ENCODE measurements at places on chromosomes 7 and 10.

- no peak for DNase-seq
Measured at GRCh38 chr10:86690657-86691084, 22.4 kb downstream of the LDB3 start.

- DNase-seq = no peak
Measured at GRCh38 chr10:130339091-130339490, 202.9 kb downstream of the GLRX3 start.

DNA sequence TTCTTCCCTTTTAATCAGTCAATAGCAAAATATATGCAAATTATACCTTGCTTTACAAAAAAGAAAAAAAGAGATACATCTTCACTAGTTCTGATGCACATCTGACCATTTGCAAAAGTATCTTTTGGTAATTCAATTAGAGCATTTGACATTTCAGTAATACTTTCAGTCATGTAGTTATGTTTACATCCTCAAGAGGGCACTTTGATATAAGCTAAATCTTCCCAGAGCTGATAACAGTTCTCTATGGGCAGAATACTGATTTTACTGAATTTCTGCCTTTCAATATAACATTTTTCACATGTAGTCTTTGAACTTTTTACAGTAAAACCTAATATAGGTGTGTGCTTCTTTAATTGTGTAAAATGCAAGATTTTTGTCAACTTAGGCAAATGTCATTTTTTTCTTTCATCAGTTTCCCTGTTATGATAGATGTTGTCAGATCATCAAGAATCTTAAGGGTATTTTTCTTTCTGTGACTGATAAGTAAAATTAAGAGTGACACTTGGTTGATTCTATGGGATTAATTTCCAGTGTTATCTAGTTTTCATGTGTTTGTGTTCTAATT is 703.5 kb upstream of the SEMA3D start:
- peak; percentile 49 for DNase-seq

DNA sequence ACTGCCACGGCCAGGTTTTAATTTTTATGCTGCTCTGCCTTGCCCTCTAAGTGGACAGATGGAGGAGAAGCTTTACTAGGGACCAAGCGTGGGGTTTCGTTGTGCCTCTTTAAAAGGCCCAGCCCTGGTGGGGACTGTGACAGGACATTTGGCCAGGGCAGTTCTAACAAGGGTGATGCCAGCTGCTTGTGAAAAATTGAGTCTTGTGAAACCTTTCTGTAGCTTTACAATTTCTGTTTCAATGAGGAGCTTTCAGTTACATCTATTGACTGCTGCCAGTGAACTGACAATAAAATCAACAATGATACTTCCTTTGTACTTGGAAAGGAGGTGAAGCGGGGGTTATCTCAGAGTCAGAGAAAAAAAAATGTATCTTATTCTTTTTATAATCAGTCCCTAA is 233.1 kb upstream of the CSTF2T start:
- no peak for DNase-seq

- DNase-seq = no peak
Measured at GRCh38 chr10:80279146-80279545, 10.3 kb downstream of the MAT1A start.

GRCh38 chr7:155583636-155584035 is 37.3 kb upstream of the CNPY1 start:
- DNase-seq = no peak

DNA sequence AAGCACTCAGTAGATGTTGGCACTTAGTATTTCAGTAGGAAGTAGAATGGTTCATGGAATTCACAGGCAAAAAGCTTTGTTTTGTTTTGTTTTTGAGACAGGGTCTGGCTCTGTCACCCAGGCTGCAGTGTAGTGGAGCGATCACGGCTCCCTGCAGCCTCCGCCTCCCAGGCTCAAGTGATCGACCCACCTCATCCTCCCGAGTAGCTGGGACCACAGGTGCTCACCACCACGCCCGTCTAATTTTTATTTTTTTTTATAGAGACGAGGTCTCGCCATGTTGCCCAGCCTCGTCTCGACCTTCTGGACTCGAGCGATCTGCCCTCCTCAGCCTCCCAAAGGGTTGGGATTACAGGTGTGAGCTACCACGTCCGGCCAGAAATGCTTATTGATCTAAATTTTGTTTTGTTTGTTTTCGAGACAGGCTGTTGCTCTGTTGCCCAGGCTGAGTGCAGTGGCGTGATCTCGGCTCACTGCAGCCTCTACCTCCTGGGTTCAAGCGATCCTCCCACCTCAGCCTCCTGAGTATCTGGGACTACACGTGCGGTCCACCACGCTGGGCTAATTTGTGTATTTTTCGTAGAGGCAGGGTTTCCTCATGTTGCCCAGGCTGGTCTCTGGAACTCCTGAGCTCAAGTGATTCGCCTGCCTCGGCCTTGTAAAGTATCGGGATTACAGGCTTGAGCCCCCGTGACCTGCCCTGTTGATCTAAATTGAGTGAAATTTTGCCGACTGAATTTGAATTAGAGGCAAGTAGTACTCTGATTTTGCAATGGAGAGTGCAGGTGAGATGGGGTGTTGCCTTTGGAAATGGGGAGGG is 1.7 kb downstream of the GLRX3 start:
- DNase-seq = no peak

- DNase-seq = no peak
Measured at GRCh38 chr7:104656467-104656866, 328.1 kb downstream of the LHFPL3 start.

DNA sequence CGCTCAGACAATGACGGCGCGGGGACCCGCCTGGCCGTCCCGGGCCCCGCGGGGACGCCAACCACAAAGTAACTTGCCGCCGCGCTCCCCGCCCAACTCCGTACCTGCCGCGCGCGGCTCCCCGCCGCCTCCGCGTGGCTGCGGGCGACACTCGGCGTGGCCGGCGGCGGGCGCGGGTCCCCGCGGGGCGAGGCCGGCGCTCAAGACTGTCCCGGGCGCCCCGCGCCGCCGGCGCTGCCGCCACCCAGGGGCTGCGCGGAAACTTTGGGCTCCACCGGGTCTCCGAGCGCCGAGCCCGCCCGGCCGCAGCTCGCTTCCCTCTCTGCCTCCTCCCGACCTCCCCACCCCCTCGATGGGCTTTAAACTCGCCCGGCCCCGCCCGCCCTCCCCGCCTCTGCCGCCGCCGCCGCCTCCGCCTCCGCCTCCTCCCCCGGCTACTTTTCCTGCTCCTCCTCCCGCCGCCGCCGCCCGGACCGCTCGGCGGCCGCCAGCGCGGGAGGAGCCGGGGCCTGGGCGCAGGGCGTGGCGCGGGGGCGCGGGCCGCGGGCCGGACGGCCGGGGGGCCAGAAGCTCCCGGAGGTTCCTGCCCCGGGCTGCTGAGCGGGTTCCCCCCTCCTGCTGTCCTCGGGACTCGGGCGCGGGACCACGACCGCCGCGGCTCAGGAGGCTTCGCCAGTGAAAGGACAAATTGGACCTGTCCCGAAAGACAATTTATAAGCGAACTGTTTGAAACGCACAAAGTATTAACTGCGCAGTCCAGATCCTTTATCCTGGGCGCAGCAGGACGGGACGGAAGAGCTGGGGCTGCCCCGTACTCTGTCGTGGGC is 10.6 kb upstream of the GRB10 start:
- peak; percentile 47 for DNase-seq

- DNase-seq = peak; percentile 47
Measured at GRCh38 chr10:32790483-32790882, 167.5 kb downstream of the ITGB1 start.

- no peak for DNase-seq
Measured at GRCh38 chr7:45583296-45583695, 9.1 kb downstream of the ADCY1 start.

- peak; percentile 49 for DNase-seq
Measured at GRCh38 chr7:121449329-121449728, 53.2 kb upstream of the FAM3C start.

- DNase-seq = no peak
Measured at GRCh38 chr10:44177610-44178009, 207.3 kb downstream of the CXCL12 start.

GRCh38 chr7:150924369-150924781 is 53.7 kb downstream of the KCNH2 start:
- DNase-seq = no peak

DNA sequence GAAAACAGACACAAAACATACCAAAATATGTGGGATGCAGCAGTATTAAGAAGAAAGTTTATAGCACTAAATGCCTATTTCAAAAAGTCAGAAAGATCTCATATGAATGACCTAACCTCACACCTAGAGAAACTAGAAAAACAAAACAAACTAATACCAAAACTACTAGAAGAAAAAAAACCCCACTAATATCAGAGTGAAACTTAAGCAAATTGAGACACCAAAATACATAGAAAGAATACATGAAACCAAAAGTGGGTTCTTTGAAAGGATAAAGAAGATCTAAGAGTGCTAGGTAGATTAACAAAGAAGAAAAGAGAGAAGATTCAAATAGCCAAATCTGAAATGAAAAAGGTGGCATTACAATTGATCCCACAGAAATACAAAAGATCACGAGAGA is 494.1 kb downstream of the SH2D4B start:
- DNase-seq = no peak

GRCh38 chr10:14782691-14783363 is 8.1 kb upstream of the FAM107B start:
- peak; percentile 80 for DNase-seq

DNA sequence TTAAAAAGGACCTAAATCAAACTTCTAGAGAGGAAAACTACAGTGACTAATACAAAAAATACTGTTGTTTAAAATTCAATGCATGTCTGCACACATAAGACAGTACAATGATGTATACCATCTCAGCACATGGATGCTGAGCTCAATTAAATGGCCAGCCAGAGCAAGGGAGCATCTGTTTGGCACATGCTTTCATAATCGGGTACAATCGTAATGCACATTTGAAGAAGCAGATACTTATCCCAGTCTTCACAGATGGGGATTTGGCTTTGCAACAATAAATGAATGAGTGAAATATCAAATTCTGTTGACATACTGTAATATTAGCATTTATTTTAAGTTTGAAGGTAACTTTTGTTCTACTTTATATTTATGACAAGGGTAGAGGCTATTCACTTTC is 187.8 kb downstream of the CRPPA start:
- no peak for DNase-seq

DNA sequence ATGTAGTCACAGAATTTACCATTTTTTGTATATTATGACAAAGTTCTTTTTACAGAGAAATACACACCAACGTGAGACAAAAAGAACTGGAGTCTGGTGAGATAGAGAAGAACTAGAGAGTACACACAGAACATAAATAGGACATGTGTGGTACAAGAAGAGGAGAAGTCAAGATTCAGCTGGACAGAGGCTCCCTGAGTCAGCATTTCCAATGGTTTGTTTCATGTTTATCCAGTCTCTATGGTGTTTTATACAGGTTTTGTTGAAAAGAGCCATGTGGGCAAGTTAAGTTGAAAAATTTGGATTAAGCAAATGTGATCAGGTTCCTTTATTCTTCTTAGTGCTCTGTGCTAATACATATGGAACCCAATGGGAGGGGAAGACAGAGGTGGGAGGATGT is 105.5 kb upstream of the AKR1E2 start:
- no peak for DNase-seq

GRCh38 chr7:79282070-79282694 is 171.3 kb downstream of the MAGI2 start:
- peak; percentile 88 for DNase-seq

- no peak for DNase-seq
Measured at GRCh38 chr7:149205690-149206381, 10.5 kb downstream of the ZNF282 start.

- no peak for DNase-seq
Measured at GRCh38 chr7:45653209-45653907, 79.2 kb downstream of the ADCY1 start.

GRCh38 chr10:34407324-34407805 is 407.7 kb downstream of the PARD3 start:
- DNase-seq = no peak

GRCh38 chr10:4068629-4069028 is 283.6 kb upstream of the KLF6 start:
- no peak for DNase-seq

DNA sequence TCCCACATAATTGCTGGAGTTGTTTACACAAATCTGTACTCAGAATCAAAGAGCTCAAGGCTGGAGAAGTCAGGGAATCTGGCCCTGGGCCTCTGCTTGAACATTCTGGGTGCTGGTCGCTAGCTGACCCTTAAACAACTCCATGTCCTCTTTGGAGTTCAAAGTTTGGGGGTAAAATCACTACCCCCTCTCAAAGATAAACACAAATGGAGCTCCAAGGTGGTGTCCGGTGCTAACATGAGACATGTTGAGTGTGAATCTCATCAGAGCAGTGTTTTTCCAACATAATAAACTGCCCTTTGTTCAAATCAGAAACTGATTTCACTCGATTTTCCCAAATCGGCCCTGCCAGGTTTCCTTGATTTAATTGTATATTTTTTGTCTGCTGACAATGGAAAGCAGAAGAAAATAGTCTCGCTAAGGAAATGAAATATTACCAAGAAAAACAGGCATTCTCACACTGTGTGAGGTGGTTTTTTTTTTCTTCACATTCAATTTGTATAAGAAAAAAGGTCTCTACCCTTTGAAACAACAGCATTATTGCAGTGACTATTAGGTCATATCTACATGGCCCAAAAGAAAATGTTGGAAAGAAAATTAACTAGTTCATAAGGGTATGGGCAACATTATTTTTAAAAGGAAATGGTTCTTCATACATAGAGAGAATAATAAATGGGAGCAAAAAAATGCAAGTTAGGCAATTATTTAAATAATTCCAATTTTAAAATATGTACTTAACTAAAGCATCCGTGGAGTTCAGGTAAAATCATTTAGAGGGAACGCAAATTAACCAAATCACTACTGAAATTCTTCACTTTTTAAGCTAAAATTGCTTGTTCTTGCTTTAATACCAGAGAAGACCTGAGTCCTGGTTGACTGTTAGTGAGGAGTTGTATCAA is 56.1 kb upstream of the CAPZA2 start:
- no peak for DNase-seq
